T-cell (primary cell): ENCODE measurements at places on chromosomes 1 and 21. TPM values are rescaled to one million over a fixed set of nuclear protein-coding genes. Genes with fewer than 3 reads are reported as not detected.

GRCh38 chr1:112242470-112242869 is 153.5 kb upstream of the CTTNBP2NL start:
- DNase-seq, result no peak
- no peaks in the 10 kb centered on the region for H3K4me1 ChIP-seq

GRCh38 chr1:100134872-100135271 is 1.9 kb downstream of the TRMT13 start:
- peaks cover 12% of the 10 kb centered on the region for H3K4me1 ChIP-seq
- H3K27me3 ChIP-seq, result no peaks in the 10 kb centered on the region
- H3K36me3 ChIP-seq, result peaks cover 30% of the 10 kb centered on the region
- DNase-seq, result no peak
- no peak overlapping the region for H3K4me3 ChIP-seq

DNA sequence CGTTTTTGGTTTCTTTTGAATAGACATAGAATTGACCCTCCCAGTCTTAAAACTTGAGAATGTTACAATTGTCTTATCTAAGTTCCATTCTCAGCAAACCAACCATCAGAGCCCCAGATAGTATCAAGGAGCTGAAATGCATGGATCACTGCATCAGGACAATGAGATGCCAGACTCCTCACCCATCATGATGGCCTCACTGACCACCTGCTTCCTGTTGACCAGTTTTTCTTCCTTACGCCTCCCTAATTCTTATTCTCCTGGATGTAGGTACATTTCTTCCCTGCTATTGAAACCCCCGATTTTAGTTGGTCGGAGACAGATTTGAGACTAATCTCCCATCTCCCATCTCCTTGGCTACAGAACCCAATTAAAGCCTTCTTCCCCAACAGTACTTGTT is 17.7 kb downstream of the MATN1 start:
- H3K4me1 ChIP-seq, result no peaks in the 10 kb centered on the region
- no peak overlapping the region for H3K4me3 ChIP-seq
- DNase-seq, result no peak
- H3K27me3 ChIP-seq, result no peaks in the 10 kb centered on the region
- H3K36me3 ChIP-seq, result no peaks in the 10 kb centered on the region

HSD3B1 gene
- not detected for total RNA-seq

CRNN gene
- total RNA-seq, result not detected

ZNF326 gene
- 41.3 TPM for total RNA-seq

DNA sequence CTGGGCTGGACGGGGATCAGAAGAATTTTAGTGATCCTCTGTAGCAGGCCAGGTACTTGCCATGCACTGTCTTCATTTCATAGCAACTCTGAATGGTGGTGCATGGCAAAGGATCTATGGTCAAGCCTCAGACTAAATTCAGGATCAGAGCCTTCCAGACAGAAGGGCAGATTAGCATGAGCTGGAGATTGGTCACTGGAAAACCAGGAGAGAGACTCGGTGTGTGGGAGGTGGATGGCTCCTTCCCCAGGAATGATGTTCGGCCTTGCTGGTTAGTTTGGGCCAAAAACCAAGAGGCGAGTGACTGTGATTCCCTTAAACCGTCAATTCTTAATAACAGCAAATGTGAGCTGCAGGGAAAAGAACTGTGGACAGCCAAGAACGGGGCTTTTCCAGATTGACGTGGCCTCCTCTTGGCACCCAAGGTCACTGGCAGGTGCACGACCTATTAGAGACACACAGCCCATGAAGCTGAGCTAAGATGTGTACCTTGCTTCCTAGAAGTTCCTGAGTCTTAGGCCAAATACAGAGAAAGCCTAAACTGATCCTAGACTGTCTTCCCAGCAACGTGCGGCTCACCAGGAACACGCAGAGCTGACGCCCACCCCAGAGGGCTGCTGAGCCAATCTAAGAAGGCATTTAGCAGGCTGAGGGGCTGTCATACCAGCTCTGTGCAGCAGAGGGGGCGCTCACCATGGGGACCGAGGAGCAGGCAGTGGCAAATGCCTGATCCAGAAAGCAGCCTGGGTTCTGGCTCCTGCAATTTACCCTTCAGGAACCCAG is 18.5 kb downstream of the ALDH4A1 start:
- H3K4me3 ChIP-seq, result no peak overlapping the region
- H3K27me3 ChIP-seq, result no peaks in the 10 kb centered on the region

DNA sequence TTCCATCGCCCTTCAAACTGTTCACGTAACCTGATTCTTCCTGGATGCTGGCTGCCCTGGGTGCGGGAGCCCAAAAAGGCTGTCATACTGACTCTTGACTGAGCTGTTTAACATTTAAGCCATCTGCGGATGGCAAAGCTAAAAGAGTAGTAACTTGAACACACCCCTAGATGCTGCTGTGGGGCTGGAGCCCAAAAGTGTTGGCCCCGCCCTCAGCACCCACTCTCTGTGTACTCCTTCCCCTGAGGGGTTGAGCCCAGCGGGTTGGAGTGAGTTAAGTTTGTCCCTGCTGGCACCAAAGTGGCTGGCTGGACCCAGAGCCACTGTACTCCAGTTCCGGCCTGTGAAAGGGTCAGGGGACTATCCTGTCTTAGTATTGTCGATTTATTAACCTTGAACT is 640.6 kb downstream of the PTPRU start:
- H3K27me3 ChIP-seq, result no peaks in the 10 kb centered on the region
- no peaks in the 10 kb centered on the region for H3K36me3 ChIP-seq
- no peaks in the 10 kb centered on the region for H3K4me1 ChIP-seq
- DNase-seq, result no peak

DNA sequence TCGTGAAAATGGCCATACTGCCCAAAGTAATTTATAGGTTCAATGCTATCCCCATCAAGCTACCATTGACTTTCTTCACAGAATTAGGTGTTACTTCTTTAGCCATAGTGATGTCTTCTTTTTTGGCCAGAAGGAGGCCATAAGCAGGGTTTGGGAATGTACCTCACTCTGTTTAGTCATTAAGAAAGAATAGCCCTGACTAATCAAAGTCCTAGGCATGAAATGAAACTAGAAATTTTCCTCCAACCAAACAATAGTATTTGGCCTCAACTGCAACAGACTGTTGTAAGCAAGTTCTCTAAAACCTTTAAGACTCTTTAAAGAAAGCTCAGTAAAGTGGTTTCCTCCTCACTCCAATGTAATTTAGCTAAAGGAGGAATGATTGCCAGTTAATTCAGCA is 163.9 kb downstream of the AKT3 start:
- no peaks in the 10 kb centered on the region for H3K27me3 ChIP-seq
- H3K4me3 ChIP-seq, result no peak overlapping the region
- no peak for DNase-seq
- H3K27ac ChIP-seq, result no peak overlapping the region
- H3K36me3 ChIP-seq, result no peaks in the 10 kb centered on the region
- no peaks in the 10 kb centered on the region for H3K4me1 ChIP-seq

- no peak for DNase-seq
- no peaks in the 10 kb centered on the region for H3K4me1 ChIP-seq
Observed at GRCh38 chr1:224539971-224540370, 76.1 kb upstream of the CNIH3 start.

SSR2 gene
- total RNA-seq, result 232 TPM

GRCh38 chr1:169044971-169045370 is 61.5 kb upstream of the ATP1B1 start:
- H3K27me3 ChIP-seq, result no peaks in the 10 kb centered on the region
- H3K4me3 ChIP-seq, result no peak overlapping the region
- no peak for DNase-seq
- H3K27ac ChIP-seq, result no peak overlapping the region

DNA sequence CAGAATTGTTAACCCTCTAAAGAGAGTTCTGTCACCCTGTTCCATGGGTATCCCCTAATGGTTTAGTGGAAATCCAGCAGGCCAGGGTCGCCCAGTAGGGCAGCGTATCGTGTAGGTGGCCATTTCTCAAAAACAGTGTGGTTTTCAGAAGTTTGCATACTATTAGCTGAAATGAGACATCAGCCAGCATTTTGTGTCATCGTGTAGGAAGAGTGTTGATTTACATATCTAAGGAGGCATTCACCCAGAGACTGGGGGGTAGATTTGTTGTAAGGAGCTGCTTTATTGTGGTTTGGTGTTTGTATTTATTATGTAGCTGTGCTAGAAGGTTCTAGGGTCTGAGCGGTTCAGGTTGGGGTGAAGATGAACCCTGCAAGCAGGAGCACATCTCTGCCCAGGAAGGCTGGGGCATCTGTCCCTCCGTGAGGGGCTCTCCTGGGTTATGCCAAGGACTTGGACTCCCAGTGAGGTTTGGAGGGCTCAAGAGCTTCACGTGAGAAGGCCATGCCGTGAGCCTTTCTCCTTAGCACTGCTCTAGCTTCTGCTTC is 174.4 kb downstream of the PGBD5 start:
- H3K27ac ChIP-seq, result no peak overlapping the region
- DNase-seq, result no peak
- H3K27me3 ChIP-seq, result no peaks in the 10 kb centered on the region
- H3K4me1 ChIP-seq, result no peaks in the 10 kb centered on the region
- H3K36me3 ChIP-seq, result no peaks in the 10 kb centered on the region

GRCh38 chr1:86829321-86829720 is 84.6 kb downstream of the SELENOF start:
- DNase-seq, result no peak
- H3K36me3 ChIP-seq, result no peaks in the 10 kb centered on the region
- peaks cover 4% of the 10 kb centered on the region for H3K4me1 ChIP-seq
- H3K4me3 ChIP-seq, result no peak overlapping the region
